ENCODE measurements at places on chromosomes 5 and 9.

GRCh38 chr5:73625372-73625943 lies 538 bp upstream of the ARHGEF28 start:
- H3K4me3 ChIP-seq = peak overlapping the region; percentile 75
- H3K27ac ChIP-seq = no peak overlapping the region
- no peak for DNase-seq
- no peaks in the 10 kb centered on the region for H3K36me3 ChIP-seq
- H3K4me1 ChIP-seq = no peaks in the 10 kb centered on the region

DNA sequence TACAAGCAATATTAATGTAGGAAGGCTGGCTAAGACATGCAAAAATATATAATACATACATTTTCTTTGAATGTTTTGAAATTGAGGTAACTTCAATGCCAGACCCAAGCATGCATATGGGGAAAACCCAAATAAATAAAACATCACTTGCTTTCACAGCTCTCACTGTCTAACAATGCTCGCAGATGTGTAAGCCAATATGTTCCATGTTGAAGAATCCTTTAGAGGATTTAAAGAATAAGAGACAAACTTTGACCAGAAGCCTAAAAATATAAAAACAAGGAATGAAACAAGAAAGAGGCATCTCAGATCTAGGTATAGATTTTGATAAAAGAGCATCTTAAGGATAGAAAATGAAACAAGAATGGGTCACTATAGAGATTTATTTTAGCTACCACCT lies 354.2 kb downstream of the CDH10 start:
- no peak overlapping the region for H3K27ac ChIP-seq
- H3K4me1 ChIP-seq = no peaks in the 10 kb centered on the region
- H3K27me3 ChIP-seq = no peaks in the 10 kb centered on the region
- no peak for DNase-seq
- H3K4me3 ChIP-seq = no peak overlapping the region

- H3K36me3 ChIP-seq = no peaks in the 10 kb centered on the region
- no peak overlapping the region for H3K27ac ChIP-seq
- no peaks in the 10 kb centered on the region for H3K4me1 ChIP-seq
- no peak overlapping the region for H3K4me3 ChIP-seq
These were observed 93.9 kb downstream of the SCAI start for GRCh38 chr9:125049212-125050049.

- peaks cover 14% of the 10 kb centered on the region for H3K27me3 ChIP-seq
- H3K4me1 ChIP-seq = peaks cover 25% of the 10 kb centered on the region
- peak overlapping the region; percentile 99 for H3K27ac ChIP-seq
- no peaks in the 10 kb centered on the region for H3K36me3 ChIP-seq
- H3K4me3 ChIP-seq = peak overlapping the region; percentile 88
- peak; percentile 59 for DNase-seq
These were observed 1.5 kb upstream of the PTGES2 start for GRCh38 chr9:128128836-128129590.

DNA sequence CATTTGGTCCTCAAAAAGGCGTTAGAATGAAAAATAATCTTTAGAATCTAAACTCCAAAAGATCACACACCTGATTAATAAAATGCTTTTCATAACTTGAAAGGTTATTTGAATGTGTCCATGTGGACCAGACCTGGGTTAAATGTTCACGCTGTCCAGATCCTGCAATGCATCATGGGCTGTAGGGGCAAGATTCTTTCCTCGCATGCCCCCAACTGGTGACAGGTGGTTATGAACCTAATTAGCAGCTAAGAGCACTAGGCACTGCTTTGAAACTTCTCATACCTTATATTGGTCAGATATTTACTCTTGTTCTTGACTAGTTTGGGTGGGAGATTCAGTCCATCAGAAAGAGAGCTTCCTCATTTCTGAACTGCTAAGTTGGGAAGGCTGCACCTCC lies 19.3 kb upstream of the PIP5K1B start:
- H3K4me3 ChIP-seq = no peak overlapping the region
- no peaks in the 10 kb centered on the region for H3K36me3 ChIP-seq
- H3K4me1 ChIP-seq = no peaks in the 10 kb centered on the region
- peaks cover 41% of the 10 kb centered on the region for H3K27me3 ChIP-seq
- H3K27ac ChIP-seq = no peak overlapping the region

DNA sequence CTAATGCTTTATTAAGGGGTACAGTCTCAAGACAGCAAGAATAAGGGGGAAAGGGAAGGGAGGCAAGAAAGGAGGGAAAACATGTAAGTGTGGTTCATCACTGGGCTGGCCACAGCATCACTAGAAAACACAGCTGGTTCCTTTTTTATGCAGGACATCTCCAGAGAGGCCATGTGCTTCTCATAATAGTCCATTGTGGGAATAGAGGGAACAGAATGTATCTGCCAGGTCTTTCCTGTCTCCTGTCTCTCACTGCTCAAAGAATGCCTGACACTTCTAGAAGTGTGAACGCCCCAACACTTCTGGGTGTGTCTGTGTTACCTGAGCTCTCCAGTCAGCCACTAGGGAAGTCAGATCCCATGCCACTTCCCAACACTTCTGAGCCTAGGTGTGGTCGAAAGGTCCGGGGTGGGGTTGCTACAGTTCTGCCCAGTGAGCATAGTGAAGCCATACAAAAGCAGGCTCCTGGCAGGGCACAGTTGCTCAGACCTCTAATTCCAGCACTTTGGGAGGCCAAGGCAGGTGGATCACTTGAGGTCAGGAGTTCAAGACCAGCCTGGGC lies 255.6 kb upstream of the SLC30A5 start:
- H3K4me3 ChIP-seq = no peak overlapping the region
- H3K27ac ChIP-seq = no peak overlapping the region
- no peaks in the 10 kb centered on the region for H3K4me1 ChIP-seq
- DNase-seq = no peak
- no peaks in the 10 kb centered on the region for H3K36me3 ChIP-seq

GRCh38 chr5:157390133-157390532 lies 69.9 kb upstream of the NIPAL4 start:
- peaks cover 43% of the 10 kb centered on the region for H3K4me1 ChIP-seq
- H3K27me3 ChIP-seq = no peaks in the 10 kb centered on the region
- peak overlapping the region; percentile 97 for H3K27ac ChIP-seq

GRCh38 chr9:15782106-15782505 lies 229.3 kb downstream of the CCDC171 start:
- no peaks in the 10 kb centered on the region for H3K27me3 ChIP-seq
- no peaks in the 10 kb centered on the region for H3K36me3 ChIP-seq
- no peaks in the 10 kb centered on the region for H3K4me1 ChIP-seq
- DNase-seq = no peak

- H3K36me3 ChIP-seq = no peaks in the 10 kb centered on the region
- no peaks in the 10 kb centered on the region for H3K27me3 ChIP-seq
- H3K27ac ChIP-seq = no peak overlapping the region
- H3K4me1 ChIP-seq = peaks cover 67% of the 10 kb centered on the region
- H3K4me3 ChIP-seq = no peak overlapping the region
These were observed 96.5 kb downstream of the ARHGAP26 start for GRCh38 chr5:142866563-142867275.

DNA sequence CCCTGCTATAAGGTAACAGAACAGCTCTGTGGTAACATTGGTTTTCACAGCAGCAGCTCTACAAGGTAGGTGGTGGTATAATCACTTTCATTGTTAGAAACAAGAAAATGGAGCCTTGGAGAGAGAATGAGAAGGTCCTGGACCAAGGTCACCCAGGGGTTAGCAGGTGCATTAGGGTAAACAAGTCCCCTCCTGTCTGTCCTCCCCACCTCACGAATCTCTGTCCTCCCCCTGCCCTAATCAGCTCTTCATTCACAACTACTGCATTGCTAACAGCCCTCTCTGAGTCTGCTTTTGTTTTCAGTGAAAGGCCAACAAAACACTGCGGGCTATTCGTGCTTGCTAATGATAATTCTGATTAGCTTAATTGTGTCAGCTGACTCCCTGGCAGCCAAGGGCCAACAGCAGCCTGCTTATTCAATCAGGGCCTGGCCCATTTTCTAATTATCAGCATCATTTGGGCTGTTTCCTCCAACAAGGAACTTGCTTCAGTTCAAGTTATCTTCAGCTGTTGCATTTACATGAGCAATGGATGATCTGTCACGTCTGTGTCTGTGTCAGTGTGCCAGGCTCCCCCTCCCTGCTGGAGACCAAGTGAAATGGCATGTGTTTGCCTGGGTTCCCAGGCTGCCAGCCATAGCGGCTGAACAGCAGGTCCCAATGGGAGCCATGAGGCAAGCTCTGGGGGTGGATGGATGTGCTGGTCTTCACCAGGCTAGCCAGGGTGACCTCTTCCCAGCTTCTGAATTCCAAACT lies 56.7 kb upstream of the EQTN start:
- no peak overlapping the region for H3K27ac ChIP-seq
- no peak for DNase-seq
- H3K27me3 ChIP-seq = no peaks in the 10 kb centered on the region
- H3K36me3 ChIP-seq = no peaks in the 10 kb centered on the region
- H3K4me1 ChIP-seq = peaks cover 6% of the 10 kb centered on the region

DNA sequence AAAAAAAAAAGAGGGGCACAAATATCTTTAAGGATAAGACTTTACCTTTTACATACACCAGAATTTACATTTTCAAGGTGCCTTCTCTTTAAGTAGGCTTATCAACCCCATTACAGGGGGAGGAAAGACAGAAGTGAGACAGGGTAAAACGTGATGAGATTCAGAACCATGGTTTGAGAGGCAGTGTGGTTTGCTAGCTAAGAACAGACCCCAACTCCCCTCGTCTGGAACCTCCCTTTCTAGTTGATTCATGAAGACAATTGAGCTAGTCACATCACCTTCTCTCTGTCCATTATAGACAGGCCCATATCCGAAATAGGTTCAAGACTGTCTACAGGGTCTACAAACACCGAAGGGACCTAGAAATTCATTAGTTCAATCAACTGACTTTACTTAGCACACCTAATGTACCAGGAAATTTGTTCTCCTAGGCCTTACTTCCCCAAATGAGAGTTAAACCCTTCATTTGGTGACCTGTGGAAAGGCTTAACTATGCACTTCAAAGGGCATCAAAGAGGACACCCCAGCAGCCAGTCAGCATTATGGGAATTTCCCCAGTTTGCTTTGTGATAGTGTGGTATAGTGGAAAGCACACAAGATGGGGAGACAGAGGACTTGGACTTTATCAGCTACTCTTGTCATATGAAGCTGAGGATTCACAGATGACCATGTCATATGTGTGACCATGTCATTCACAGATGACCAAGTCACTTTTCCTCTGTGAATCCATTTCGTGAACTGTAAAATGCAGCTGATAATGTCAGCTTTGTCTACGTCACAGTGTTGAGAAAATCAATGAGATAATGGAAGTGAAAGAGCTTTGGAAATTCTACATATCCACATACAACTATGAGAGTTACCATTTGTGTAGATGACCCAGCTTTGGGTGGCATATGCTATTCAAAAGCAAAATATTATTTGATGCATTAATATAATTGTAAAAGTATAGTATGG lies 40.2 kb upstream of the CYFIP2 start:
- peaks cover 42% of the 10 kb centered on the region for H3K4me1 ChIP-seq
- no peak for DNase-seq
- H3K27ac ChIP-seq = peak overlapping the region; percentile 89
- peak overlapping the region; percentile 88 for H3K4me3 ChIP-seq
- H3K36me3 ChIP-seq = peaks cover 38% of the 10 kb centered on the region

DNA sequence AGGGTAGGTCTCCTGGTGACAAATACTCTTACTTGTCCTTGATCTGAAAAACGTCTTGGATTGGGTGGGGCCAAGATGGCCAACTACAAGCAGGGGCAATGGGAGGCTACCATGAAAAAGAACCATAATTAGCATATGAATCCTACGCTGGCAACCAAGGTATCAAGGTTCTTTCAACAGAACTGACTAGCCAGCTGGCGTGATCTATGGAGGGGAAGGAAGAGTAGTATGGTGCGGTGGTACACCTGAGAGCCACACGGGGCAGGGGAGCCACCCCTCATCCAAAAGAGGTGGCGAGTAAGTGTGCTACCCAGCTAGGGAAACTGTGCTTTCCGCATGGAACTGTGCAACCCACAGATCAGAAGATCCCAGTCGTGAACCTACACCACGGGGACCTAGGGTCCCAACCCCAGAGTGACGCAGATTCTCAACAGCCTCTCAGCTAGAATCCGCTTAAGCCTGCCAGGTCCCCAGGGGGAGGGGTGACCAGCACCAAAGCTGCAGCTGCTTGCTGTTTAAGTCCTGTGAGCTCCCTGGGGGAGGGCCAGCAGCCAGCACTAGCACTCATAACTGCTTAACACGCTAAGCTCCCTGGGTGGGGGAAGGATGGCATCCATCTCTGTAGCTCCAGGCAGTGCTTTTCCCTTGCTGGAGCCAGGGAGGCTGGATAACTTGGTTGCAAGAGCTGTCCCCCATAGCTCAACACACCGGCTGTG lies 334.8 kb downstream of the FBXL17 start:
- no peak overlapping the region for H3K4me3 ChIP-seq
- no peak overlapping the region for H3K27ac ChIP-seq
- no peak for DNase-seq

GRCh38 chr9:113535756-113536155 lies 72.2 kb downstream of the RGS3 start:
- peaks cover 73% of the 10 kb centered on the region for H3K4me1 ChIP-seq
- no peak overlapping the region for H3K4me3 ChIP-seq
- H3K36me3 ChIP-seq = peaks cover 10% of the 10 kb centered on the region
- peak overlapping the region; percentile 70 for H3K27ac ChIP-seq
- H3K27me3 ChIP-seq = no peaks in the 10 kb centered on the region
- DNase-seq = peak; percentile 16

DNA sequence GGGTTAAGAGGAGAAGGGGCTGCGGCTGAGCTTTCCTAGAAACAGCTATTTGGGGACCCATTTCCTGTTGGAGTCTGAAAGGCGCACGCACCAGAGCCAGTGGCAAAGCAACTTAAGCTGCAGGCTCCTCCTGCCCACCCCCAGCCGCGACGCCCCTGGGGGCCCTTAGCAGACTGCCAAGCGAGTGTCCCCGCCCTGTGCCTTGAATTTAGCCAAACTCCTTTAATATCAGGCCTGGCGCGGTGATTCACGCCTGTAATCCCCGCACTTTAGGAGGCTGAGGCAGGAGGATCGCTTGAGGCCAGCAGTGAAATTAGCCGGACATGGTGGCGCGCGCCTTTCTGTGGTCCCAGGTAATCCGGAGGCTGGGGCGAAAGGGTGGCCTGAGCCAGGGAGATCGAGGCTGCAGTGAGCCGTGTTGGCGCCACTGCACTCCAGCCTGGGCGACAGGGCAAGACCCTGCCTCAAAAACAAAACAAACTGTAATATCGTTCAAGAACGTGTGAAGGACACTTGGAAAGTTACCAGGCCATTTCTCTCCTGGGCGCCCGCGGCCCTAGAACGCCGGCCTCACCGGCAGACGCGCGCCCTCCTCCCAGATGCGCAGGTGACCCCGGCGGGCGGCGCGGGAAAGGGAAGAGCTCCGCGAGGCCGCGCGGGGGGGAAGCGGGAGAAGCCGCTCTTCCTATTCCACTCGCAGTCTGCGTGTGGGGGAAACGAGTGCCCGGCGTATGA lies 1.0 kb upstream of the F2R start:
- no peaks in the 10 kb centered on the region for H3K36me3 ChIP-seq
- peak overlapping the region; percentile 65 for H3K27ac ChIP-seq
- H3K4me3 ChIP-seq = peak overlapping the region; percentile 93
- peaks cover 50% of the 10 kb centered on the region for H3K4me1 ChIP-seq
- no peaks in the 10 kb centered on the region for H3K27me3 ChIP-seq
- DNase-seq = peak; percentile 71

DNA sequence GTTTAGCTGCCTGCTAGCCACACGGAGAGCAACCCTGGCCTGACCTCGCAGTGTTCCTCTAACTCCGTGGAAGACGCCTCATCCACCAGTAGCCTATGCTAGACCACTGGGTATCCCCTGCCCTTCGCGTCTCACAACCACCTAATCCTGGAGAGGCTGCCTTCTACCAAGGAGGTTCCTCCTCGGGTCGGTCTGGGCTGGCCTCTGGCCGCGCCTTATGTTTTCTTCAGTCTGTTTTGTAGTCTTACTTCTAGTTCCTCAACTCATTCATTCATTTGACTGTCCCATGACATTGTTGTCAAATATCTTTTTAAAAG lies 1.6 kb upstream of the TPM2 start:
- H3K4me1 ChIP-seq = peaks cover 6% of the 10 kb centered on the region
- no peak for DNase-seq
- H3K27me3 ChIP-seq = no peaks in the 10 kb centered on the region
- H3K27ac ChIP-seq = peak overlapping the region; percentile 16
- H3K4me3 ChIP-seq = peak overlapping the region; percentile 91
- H3K36me3 ChIP-seq = no peaks in the 10 kb centered on the region
